Fibroblast of lung (primary cell): ENCODE measurements at places on chromosomes 4 and X. TPM values are rescaled to one million over a fixed set of nuclear protein-coding genes. Genes with fewer than 3 reads are reported as not detected.

BRS3 gene
- total RNA-seq, result not detected in 2 replicates

SCML2 gene
- total RNA-seq, result 1.5 and 1.8 TPM in 2 replicates

EDA gene
- 0.17 and 0.26 TPM in 2 replicates for total RNA-seq

PRDM8 gene
- 2.6 and 8.8 TPM in 2 replicates for total RNA-seq

SLC6A14 gene
- total RNA-seq, result not detected in 2 replicates

SGMS2 gene
- total RNA-seq, result 63.7 and 70.4 TPM in 2 replicates

C4orf51 gene
- not detected in 2 replicates for total RNA-seq

RHOXF2B gene
- total RNA-seq, result not detected in 2 replicates

GRCh38 chr4:31995943-31996901 is 1276.1 kb downstream of the PCDH7 start:
- no peaks in the 10 kb centered on the region for H3K27me3 ChIP-seq
- H3K27ac ChIP-seq, result no peak overlapping the region
- DNase-seq, result no peak
- no peak overlapping the region for H3K4me3 ChIP-seq
- H3K36me3 ChIP-seq, result no peaks in the 10 kb centered on the region

- H3K4me1 ChIP-seq, result no peaks in the 10 kb centered on the region
- H3K4me3 ChIP-seq, result no peak overlapping the region
- peak; percentile 54 for DNase-seq
Measured at GRCh38 chr4:102575369-102576129, 74.4 kb downstream of the NFKB1 start.

DNA sequence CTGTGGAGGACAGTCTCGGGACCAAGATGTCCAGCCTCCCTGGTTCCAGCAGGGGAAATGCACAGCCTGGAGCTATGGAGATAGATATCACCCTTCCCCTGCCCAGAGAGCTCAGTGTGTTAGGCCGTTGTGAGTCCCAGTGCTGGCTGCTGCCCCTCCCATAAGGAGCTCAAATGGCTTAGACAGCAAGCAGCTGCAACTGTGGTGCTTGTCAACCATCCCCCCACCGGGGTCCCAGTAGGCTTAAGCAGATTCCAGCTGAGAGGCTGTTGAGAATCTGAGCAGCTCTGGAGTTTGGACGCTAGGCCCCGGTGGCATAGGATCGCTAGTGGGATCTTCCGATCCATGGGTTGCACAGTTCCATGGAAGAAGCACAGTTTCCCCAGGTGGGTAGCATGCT is 181.8 kb upstream of the POF1B start:
- H3K4me3 ChIP-seq, result no peak overlapping the region
- H3K4me1 ChIP-seq, result no peaks in the 10 kb centered on the region
- H3K27ac ChIP-seq, result no peak overlapping the region
- no peak for DNase-seq
- no peaks in the 10 kb centered on the region for H3K36me3 ChIP-seq

DNA sequence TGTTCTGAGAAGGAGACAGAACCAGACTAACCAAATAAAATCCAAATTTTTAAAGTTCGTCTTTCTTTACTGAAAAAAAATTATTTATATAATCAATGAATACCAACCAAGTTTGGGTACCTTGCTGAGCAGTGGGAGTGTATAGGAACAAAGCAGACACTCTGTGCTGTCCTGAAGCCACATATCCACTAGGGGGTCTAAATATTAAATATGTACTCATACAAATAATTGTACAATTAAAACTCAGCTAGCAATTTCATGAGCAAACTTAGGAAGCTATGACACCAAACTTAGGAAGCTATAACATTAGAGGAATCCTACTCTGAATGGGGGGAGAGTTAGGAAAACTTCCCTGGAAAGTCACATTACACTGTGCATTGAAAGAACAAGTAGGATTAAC is 582.0 kb upstream of the EPHA5 start:
- H3K4me1 ChIP-seq, result no peaks in the 10 kb centered on the region
- DNase-seq, result no peak
- H3K4me3 ChIP-seq, result no peak overlapping the region
- H3K27ac ChIP-seq, result no peak overlapping the region
- H3K27me3 ChIP-seq, result no peaks in the 10 kb centered on the region

DNA sequence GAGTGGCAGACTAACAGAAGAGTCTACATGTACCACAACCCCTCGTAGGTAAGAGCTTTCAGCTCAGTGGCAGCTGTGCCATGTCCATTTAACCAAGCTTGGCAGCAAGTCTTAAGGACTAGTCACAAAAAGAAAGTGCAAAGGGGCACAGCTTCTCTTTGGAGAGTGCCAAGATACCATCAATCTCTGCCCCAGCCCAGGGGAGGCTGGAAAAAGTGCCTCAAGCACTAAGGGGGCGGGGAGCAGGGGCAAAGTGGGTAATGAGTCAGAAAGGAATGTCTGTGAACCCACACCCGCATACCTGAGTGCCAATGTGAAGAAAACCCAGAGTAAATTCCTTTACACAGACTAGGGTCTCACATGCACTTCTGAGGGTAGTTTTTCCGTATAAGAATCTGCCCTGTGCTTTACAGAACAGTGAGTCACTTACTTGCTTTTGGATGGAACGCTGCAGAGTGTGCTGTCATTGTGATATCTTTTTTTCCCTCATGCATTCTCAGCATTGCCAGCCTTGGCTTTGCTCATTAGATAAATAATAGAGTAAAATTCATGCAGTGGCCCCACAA is 219.8 kb downstream of the ZNF674 start:
- H3K4me3 ChIP-seq, result no peak overlapping the region
- H3K27me3 ChIP-seq, result no peaks in the 10 kb centered on the region
- DNase-seq, result peak; percentile 42
- peaks cover 4% of the 10 kb centered on the region for H3K4me1 ChIP-seq
- H3K27ac ChIP-seq, result no peak overlapping the region

DNA sequence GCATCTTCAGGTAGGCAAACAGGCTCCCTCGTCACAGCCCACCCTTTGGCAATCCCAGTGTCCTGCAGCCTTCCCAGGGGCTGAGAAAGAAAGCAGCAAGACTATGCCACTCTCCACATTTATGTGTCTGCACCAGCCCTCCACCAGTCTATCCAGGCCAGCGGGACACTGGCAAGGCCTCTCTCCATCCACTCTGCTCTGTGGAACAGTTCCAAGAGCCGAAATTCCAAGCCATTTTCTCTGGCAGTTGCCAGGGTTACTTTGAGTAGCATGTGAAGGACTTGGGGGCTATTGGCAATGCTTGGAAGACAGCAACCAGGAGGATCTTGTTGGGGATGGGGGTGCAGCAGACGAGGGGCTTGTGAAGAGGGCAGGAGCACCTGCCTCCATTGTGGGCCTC is 52.1 kb downstream of the TSC22D3 start:
- peaks cover 4% of the 10 kb centered on the region for H3K27me3 ChIP-seq
- DNase-seq, result no peak
- H3K36me3 ChIP-seq, result no peaks in the 10 kb centered on the region
- no peak overlapping the region for H3K27ac ChIP-seq
- H3K4me3 ChIP-seq, result no peak overlapping the region
- H3K4me1 ChIP-seq, result no peaks in the 10 kb centered on the region

DNA sequence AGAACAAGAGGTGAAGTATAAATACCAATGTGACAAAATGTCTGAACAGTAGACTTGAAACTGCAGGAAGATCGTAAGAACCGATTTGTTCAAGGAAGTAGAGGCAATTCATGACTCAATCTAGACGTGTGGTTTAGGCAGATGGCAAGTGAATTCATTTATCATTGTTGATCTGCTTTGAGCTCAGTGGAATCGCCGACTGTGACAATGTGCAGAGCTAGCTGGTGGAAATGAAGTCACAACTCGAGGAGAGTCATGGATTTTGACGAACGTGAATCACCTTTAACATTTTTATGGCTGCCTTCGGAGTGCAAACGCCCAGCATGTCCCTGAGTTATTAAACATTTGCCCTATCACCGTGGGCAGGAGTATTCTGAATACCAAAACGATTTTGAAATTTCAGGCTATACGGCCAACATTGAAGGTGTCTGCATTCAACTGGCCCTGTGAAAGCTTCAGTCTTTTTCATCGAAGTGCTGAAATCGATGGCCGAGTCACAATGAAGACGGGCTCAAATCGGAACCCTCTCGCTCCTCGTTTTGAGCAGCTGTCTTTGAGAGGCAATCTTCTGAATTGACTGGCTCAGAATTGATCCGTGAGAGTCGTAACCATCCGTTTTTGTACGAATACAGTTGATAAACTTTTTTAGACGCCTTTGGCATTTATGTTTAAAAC is 689 bp upstream of the OGT start:
- no peaks in the 10 kb centered on the region for H3K36me3 ChIP-seq
- peak overlapping the region; percentile 54 for H3K27ac ChIP-seq
- peak; percentile 38 for DNase-seq
- H3K4me3 ChIP-seq, result peak overlapping the region; percentile 36
- no peaks in the 10 kb centered on the region for H3K4me1 ChIP-seq
- no peaks in the 10 kb centered on the region for H3K27me3 ChIP-seq

- no peaks in the 10 kb centered on the region for H3K36me3 ChIP-seq
- peak; percentile 1 for DNase-seq
- no peak overlapping the region for H3K4me3 ChIP-seq
- H3K4me1 ChIP-seq, result no peaks in the 10 kb centered on the region
Measured at GRCh38 chrX:28638775-28639174, 51.5 kb downstream of the IL1RAPL1 start.

DNA sequence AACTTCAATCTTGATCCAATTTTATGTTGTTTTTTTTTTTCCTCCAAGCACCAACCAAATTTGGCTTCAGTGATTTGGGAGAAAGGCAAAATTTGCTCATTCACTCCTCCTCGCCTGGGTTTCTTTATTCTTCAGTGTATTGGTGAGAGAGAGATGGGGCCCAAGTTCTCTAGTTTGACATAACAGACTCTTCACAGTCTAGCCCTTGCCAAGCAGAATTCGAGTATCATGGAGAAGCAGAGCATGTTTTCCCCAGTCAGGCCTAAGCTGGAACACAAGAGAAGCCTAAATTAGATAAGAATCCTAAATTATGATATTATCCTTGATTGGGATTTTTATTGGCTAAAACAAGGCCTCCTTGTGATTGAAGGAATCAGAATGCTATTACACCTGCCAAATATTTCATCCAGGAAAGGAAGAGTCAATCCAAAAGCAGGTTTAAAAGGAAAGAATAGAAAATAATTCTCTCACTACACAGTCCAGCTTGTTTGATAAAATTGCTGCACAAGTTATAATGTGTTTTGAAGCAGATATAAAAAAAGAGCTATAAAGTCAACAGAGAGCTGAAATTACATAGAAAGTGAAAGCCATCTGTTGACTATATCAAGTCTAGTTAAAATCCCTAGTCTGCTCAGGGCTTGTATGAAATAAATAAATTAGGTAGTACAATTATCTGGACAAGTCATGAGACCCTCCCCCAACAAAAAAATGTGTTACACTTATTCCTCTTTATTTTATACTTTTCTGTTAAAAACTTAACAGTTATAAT is 39.9 kb upstream of the FAM241A start:
- no peak overlapping the region for H3K4me3 ChIP-seq
- no peak for DNase-seq
- H3K27ac ChIP-seq, result no peak overlapping the region
- H3K27me3 ChIP-seq, result no peaks in the 10 kb centered on the region
- H3K36me3 ChIP-seq, result no peaks in the 10 kb centered on the region

GRCh38 chr4:101599620-101600019 is 190.9 kb upstream of the BANK1 start:
- H3K27ac ChIP-seq, result no peak overlapping the region
- H3K4me1 ChIP-seq, result no peaks in the 10 kb centered on the region
- peak; percentile 71 for DNase-seq
- no peaks in the 10 kb centered on the region for H3K27me3 ChIP-seq
- H3K36me3 ChIP-seq, result no peaks in the 10 kb centered on the region

GRCh38 chr4:102761296-102761701 is 531 bp upstream of the MANBA start:
- no peaks in the 10 kb centered on the region for H3K27me3 ChIP-seq
- no peaks in the 10 kb centered on the region for H3K4me1 ChIP-seq
- peak overlapping the region; percentile 53 for H3K27ac ChIP-seq

DNA sequence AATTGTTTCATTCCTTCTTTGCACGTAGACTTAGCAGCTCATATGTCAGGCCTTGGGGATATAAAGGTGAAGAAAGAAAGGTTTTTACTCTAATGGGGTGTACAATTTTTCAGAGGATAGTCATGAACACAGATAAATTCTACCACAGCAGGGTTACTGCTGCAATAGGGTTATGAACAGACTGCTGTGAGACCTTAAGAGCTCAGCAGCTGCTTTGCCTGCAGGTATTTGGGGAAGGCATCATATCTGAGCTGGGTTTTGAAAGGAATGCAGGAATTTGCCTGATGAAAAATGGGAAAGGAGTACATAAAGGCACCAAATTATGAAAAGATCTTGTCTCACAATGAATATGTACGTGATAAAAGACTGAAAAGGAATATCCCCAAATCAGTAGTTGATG is 128.9 kb downstream of the CEP135 start:
- no peaks in the 10 kb centered on the region for H3K4me1 ChIP-seq
- H3K36me3 ChIP-seq, result no peaks in the 10 kb centered on the region
- no peak overlapping the region for H3K4me3 ChIP-seq
- no peaks in the 10 kb centered on the region for H3K27me3 ChIP-seq
- no peak overlapping the region for H3K27ac ChIP-seq
